ENCODE measurements at places on chromosomes 2 and 18.

GRCh38 chr2:64880193-64880951, 108.8 kb upstream of the SLC1A4 start:
- no peak for DNase-seq

DNA sequence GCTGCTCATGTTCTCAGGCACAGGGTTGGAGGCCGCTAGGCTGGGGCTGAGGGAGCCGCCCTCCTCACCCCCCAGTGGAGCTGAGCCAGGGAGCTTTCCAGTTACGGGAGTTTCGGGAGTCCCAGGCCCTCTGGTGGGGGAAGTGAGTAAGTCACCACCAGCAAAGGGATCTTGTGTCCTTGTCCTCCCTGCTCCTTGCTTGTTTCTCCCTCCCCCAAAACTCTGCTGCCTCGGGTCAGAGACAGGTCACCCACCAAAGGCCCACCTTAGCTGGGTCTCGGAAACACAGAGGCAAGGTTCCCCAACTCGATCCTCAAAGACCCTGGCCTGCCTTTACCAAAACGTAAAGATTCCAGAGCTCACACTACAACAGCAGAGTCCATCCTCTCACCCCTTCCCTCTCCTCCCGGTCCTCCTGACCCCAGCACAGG, 60.5 kb upstream of the POMC start:
- no peak for DNase-seq

DNA sequence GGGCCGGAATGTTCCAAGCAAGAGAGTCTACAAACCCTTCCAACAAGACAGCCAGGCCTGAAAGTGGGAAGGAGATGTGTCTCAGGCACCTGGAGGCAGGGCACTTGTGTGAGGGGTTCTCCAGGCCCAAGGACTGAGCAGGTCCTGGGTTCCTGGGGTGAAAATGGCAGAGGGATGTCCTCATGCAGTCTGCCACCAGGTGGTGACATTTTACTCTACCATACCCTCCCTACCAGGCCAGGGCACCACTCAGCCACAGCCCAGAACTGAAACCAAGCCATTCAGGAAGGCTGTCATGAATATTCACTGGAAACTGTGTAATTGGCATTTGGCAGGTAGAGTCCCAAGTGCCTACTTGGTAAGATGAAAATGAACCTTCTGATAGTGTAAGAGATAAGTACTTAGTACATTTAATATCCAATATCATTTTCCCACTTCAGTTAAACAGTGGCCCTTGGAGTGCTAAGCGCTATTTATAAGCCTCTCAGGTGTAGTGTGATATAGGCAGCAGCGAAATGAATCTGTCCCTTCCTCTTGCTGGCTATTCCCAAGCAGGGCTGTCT, 185.1 kb downstream of the MYO5B start:
- DNase-seq = no peak

DNA sequence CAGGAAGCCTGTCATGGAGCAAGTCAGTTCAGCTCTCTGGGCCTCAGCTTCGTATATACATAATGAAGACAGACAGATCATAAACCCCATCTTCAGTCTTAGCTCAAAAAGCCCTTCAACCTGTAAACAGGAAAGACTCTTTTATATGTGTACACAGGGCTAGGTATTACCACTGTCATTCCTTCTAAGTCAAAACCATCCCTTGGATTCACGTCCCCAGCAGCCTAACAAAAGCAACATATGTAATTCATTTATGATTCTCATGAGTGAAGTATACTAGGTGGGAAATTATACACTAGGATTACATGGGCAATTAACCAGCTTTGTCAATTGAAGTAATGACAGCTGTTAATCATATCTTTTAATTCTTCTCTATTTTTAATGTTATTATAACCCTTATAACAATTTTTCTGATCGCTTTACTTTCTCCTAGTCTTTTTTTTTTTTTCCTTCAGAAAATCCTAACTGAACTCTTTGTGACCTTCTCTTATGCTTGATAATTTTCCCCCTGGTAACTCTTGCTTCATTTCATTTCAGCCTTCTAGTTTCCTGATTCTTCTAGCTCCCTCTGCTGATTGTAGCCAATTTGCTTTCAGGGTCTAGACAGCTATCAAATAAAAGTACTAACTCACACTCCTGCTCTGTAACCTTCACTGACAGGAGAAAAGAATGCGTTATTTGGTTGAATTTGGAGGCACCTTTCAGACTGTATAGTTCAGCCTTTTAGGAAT, 99.7 kb downstream of the RBM43 start:
- no peak for DNase-seq

Data from stimulated activated CD4-positive, alpha-beta T cell treated with anti-CD3 and anti-CD28 coated beads, Interleukin-15, amount 100 ng/mL, for 1 hour (primary cell).